ENCODE measurements at places on chromosomes 12 and 14.

DNA sequence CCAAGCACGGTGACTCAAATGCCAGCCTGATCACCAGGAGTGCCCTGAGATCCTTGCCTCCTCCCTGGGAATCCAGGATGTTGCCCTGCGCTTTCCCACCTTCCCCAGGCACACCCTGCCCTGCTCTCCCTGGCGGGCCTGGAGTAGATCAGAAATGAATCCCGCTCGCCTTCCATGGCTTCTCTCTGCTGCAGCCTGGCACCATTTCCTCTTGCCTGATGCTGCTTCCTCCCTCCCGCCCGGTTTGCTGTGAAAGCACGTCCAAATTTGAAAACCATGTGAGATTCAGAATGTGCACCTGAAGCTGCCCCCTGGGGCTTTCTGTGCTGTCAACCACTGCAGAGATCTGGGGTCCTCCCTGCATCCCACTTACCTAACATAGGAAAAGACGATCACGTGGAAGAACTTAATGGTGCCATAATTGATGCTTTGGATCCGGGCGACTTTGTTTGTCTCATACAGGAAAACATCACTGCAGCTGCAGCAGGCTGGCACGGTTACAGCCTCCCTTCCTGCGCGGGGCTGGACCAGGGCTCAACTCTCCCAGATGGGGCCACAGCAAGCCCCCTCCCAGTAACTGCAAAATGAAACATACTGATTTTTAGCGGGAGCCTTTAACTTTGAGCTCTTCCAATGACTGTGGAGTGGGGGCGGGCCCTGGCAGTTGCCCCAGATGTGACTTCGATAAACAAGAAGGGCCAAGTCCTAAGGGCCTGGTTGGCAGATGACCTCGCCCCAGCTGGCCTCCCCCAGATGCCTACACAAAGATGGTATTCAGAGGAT lies 24.9 kb upstream of the C12orf76 start:
- DNase-seq = no peak

- no peak for DNase-seq
Observed at GRCh38 chr14:61355892-61356325, 34.5 kb downstream of the PRKCH start.

DNA sequence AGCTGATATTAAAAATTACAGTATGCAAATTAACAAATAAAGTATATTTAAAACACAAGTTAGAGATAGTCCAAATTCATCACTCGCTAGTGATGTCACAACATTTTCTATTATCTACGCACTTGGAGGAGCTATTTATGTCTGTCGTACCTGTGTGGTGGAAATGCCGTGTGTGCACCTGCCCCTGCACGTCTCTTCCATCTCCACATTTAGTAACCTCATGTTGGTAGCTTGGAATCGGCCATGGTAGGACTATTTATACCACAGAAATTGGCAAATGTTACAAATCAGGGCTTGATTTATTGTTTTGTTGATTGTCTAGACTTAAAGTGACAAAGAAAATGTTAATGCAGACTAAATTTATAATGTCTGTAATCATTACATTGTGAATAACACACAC lies 62.6 kb upstream of the NTF3 start:
- DNase-seq = no peak

DNA sequence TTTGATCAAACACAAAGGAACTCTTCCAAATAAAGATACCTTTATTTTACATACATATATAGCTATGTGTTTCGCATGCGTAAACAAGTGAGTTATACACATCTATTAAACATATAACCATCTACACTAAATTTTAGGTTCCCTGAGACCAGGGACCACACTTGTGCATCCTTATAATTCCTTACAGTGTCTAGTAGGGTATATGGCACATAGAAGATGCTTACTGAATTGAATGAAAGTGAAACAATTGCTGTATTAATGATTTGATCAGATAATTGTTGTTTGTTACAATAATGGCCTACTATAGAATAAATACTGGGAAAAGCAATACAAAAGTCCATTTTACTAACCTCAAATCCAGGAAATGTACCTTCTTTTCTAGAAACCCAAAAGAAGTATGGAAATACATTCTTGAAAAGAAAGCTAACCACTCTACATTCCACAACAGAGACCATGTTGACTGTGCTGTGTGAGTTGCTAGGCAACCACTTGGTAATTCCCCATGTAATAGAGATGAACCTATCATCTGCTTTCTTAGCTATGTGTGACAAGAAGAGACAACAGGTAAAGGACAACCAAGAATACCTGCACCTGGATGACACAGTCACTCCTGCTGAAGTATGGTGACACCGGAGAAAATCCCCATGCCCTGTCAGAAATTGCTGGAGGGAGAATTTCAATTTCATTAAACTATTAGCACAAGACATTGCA lies 11.9 kb upstream of the CIPC start:
- no peak for DNase-seq
